ENCODE measurements at places on chromosomes 6 and 20.

GRCh38 chr20:62704341-62704948 lies 4.2 kb upstream of the NTSR1 start:
- DNase-seq: no peak

- DNase-seq: no peak
These were observed 29.1 kb downstream of the CDKAL1 start for GRCh38 chr6:20563377-20563776.

GRCh38 chr20:59063358-59064213 lies 21.0 kb upstream of the PRELID3B start:
- DNase-seq: no peak

DNA sequence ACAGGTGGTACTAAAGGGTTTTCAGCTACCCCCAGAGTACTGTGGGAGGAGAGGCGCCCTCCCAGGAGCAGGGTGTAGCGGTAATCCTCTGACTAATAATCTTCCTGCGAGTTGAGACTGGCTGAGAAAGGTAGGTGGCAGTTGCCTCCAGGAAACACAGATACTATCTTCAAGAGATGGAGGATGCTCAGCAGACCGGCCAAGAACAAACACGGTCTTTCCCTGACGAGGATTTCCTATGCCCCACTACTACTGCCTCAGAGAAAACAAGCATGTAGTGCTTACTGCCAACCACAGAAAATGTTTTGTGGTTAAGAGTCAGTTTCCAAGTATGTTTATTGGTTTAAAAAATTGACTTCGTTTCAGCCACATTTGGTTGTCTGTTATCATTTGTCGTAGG lies 26.8 kb downstream of the C6orf89 start:
- peak; percentile 21 for DNase-seq

GRCh38 chr20:34037121-34037520 lies 43.4 kb downstream of the RALY start:
- DNase-seq: no peak

- DNase-seq: no peak
These were observed 34.4 kb downstream of the EFHC1 start for GRCh38 chr6:52454556-52454955.

GRCh38 chr6:127300411-127300810 lies 33.7 kb downstream of the RNF146 start:
- no peak for DNase-seq
